Central memory CD4-positive, alpha-beta T cell (primary cell): ENCODE measurements at places on chromosomes 2 and 18.

GRCh38 chr2:88177556-88177955 lies 7.4 kb downstream of the THNSL2 start:
- DNase-seq = no peak

GRCh38 chr2:174121612-174122011 lies 126.7 kb downstream of the OLA1 start:
- DNase-seq = no peak

DNA sequence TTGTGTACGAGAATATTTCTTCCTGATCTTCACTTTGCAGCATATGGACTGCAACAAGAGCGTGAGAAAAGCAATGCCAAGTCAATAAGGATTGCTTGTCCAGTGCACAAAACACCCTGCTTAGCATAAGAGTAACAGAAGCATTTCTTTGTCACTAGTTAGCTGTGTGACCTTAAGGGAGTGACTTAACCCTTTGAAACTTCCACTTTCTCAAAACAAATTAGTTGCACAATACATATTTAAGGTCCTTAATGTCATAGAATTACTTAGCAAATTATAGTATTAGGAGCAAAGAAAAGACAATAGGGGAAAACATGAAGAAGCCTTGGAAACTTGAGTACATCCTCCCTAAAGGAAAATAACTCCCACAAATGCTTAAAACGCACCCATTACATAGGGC lies 230.1 kb downstream of the RNF152 start:
- no peak for DNase-seq

DNA sequence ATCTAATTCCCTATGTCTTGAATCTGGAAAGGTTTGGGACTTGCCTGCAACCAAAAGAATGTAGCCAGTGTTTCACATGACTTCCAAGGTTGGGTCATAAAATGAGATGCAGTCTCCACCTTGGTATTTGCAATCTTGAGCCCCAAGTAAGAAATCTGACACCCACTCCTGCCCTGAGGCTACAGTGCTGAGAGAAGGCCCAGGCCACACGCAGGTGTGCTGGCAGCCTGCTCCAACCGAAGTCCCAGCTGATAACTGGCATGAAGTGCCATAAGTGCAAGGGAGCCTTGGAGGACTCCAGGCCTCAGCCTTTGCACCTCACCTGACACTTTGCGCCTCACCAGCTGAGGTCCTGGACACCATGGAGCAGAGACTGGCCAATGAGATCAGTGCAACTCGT lies 182.7 kb downstream of the ANAPC1 start:
- no peak for DNase-seq

GRCh38 chr2:88159481-88159880 lies 10.7 kb upstream of the THNSL2 start:
- DNase-seq = no peak

DNA sequence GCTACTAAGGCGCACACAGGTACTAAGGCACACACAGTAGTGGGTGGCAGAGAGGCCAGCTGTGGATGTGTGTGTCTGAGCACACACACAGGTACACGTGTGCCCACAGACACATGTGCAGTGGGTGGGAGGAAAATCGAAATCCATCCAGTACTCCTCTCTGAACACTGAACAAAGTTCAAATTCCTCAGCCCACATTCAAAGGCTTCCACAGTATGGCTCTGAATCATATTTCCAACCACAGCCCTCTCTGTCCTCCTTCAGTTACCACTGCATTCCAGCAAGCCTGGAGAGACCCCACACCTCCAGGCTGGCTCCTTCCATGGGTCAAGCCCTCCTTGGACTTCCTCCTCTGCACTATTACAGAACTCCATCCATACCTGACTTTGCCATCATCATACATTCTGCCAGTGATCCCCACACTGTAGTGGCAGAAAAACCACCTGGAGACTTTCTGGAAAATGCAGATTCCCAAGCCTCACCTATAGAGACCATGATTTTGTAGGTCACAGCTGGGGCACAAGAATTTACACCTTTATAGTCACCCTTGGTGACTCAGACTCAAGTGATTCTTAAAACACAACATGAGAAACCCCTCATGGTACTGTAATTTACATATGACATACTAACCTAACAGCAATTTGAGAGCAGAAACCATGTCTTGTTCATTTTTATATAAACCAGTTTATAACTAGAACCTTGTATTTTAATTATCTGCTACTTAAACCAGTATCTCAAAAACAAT lies 31.4 kb downstream of the EPG5 start:
- DNase-seq = no peak

- DNase-seq = no peak
These were observed 25.6 kb downstream of the CNRIP1 start for GRCh38 chr2:68294187-68294586.

GRCh38 chr2:12424809-12425208 lies 291.9 kb upstream of the TRIB2 start:
- DNase-seq = no peak

GRCh38 chr2:49162151-49162550 lies 7.8 kb upstream of the FSHR start:
- no peak for DNase-seq

GRCh38 chr18:49500201-49500921 lies 13.3 kb upstream of the C18orf32 start:
- DNase-seq = no peak

GRCh38 chr2:208249296-208249695 lies 5.6 kb downstream of the IDH1 start:
- DNase-seq = no peak

DNA sequence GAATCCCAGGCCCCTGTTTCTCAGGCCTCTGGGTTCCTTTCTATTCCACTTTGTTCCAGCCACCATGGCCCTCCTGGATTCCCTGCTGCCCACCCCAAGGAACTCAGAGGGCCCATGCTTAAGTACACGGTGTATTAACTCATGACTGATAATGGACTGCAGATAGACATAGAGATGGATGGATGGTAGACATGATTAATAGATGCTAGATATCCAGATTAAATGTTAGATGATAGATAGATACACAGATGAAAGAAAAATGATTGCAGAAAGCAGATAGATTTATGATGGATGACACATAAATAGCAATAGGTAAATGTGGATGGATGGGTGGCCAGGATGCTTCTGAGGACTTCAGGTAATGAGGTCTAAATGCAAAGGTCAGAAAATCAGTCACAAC lies 278.0 kb downstream of the CELF4 start:
- no peak for DNase-seq

GRCh38 chr18:24446453-24446852 lies 14.0 kb upstream of the HRH4 start:
- DNase-seq = no peak

DNA sequence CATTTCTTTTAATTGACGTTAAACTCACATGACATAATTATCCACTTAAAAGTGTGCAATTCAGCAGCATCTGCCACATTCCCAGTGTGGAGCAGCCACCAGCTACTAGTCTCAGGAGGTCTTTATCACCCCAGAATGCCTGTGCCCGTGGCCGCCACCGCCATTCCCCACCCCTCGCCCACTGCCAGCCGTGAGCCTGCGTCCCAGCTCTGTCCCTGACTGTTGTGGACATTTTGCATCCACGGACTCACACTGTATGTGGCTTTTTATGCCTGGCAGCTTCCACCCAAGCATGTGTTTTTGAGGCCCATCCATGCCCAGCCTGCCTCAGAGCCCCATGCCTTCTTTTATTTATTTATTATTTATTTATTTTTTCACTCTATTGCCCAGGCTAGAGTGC lies 9.2 kb downstream of the BOK start:
- DNase-seq = no peak

DNA sequence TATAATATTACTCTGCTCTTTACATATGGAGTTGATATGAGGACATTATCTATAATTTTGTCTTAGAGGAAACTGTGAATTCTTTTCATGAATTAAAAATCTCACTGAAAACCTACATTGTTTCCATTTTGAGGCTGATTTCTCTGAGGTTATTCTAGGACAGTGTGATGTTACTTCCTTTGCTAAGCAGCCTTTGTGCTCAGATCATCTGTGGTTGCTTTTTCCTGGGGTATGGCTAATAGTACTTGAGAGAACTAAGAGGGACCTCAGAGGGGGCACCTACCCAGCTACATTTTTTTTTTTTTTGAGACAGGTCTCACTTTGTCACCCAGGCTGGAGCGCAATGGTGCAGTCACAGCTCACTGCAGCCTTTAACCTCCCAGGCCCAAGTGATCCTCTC lies 8.7 kb upstream of the MPP4 start:
- no peak for DNase-seq

- DNase-seq = no peak
These were observed 482.2 kb upstream of the CELF4 start for GRCh38 chr18:38047820-38048219.

DNA sequence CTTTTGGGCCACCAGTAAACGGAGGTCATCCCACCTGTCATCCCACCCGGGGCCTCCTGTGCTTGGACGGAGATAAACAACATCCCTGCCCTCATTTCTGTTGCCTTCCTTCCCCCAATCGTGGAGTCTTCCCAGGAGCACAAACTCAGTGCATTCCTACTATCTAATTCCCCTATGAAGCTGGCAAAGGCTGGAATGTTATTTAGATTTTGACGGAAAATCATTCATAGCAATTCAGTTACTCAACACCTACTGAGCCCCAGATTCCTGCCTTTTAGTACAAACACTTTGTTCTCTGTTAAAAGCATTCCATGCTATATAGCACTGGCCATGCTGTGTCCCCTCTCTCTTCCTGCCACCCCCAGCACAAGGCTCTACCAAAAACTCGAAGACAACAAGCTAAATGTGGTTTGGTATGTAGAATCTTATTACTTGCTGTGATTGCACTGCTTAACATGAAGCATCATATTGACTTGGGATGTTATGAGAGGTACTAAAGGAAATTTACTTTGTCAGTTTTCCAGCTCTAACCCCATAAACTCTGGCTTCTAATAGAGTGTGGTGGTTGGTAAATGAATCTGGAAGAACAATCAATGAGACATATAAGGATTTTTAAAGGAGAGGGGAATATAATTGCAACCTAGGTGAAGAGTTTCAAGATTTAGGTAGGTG lies 32.3 kb upstream of the IMPA2 start:
- no peak for DNase-seq

GRCh38 chr2:240295256-240296103 lies 140.0 kb upstream of the GPC1 start:
- DNase-seq = no peak

DNA sequence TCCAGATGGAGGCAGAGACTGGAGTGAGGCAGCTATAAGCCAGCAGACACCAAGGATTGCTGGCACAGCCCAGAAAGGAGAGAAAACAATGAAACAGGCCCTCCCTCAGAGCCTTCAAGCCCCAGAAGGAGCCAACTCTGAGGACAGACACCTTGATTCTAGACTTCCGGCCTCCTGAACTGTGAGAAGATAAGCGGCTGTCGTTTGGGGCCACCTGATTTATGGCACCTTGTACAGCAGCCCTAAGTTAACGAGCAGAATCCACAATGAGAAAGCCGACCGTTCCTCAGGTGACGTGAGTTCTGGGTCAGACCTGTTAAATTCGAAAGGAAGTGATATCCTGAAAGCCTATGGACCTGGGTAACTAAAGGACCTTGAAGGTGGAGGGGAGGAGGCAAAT lies 7.3 kb upstream of the CNDP2 start:
- no peak for DNase-seq

GRCh38 chr18:38241216-38241615 lies 675.6 kb upstream of the CELF4 start:
- DNase-seq = no peak

DNA sequence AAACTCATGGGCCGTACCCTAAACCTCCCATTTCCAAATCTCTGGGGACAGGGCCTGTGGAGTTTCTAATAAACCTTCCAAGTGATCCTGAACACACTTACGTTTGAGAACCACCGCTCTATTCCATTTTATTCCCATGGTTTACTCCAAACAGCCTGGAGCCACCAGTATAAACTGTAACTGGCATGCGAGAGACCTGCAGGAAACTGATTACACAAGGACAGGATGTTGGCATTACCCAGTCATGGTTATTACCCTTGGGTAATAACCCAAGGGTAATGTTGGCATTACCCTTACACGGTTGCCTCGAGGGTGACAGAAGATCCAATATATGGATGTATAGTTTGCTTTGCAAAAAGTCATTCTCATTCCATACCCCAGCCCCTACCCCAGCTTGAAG lies 37.0 kb upstream of the YPEL5 start:
- DNase-seq = no peak

- no peak for DNase-seq
These were observed 112.1 kb downstream of the GLI2 start for GRCh38 chr2:120847700-120848321.

DNA sequence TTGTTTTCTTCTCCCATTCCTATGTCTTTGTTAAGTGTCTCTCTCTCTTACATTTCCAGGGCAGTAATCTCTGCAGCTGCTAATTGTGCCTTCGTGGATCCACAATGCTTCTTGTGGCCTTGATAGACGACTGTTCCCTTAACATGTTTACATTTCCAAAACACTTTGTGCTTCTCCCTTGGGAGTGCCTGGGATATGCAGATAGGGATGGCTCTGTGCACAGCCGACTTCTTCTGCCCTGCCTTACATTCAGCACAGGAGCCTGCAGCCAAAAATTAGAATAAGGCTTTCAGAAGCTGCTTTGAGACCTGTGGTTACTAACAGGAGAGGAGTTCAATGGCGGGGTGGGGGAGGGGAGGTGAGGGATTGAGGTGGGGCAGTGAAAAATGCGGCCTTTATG lies 328.9 kb downstream of the TDRD15 start:
- DNase-seq = no peak

- DNase-seq = no peak
These were observed 8.0 kb upstream of the SESTD1 start for GRCh38 chr2:179272406-179273192.

- DNase-seq = no peak
These were observed 484.8 kb upstream of the CNTNAP5 start for GRCh38 chr2:123540291-123540690.

DNA sequence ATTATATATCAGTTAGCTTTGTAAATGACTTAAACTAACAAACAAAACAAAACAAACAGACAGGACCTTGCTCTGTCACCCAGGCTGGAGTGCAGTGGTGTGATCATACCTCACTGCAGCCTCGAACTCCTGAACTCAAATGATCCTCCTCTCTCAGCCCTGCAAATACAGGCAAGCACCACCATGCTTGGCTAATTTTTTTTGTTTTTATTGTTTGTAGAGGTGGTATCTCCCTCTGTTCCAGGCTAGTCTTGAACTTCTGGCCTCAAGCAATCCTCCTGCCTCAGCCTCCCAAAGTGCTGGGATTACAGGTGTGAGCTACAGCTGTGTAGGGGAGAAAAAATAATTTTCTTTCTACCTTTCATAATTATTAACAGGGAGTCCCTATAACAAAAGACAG lies 33.8 kb upstream of the PPM1B start:
- DNase-seq = no peak

DNA sequence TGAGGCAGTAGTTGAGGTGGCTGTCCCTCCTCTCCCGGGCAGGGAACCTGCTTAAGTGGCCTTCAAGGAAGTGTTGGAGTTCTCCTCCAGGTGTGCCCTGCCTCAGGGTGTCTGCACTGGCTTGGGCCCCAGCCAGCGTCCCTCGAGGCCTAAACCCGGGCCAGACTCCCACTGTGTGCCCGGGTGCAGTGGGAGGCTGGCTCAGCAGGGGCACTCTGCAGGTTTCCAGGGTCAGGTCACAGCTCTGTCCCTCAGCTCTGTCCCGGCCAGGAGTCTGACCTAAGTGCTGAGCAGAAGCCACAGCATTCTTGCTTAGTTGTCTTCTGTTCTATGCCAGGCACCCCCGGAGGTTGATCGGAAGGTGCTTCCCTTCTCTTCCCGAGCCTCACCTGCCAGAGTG lies 69.0 kb upstream of the OTOS start:
- no peak for DNase-seq
